ENCODE measurements at places on chromosomes 6 and 20.

DNA sequence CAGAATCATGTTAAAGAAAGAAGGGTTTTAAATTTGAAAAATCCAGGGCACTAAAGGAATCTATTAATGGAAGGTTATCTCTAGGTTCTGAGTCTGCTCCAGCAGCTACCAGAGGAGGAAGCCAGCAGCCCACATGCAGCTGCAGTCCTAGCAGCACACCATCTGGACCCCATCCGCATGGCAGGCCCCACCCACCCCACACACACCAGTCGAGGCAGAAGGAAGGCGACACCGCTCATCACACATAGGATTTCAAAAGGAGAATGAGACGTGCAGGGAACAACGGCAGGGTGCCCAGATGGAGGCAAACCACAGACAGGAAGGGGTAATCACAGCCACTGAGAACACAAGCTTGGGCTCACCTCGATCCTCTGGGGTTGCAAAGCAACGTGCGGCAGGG lies 78.9 kb downstream of the GINS1 start:
- no peak for DNase-seq

DNA sequence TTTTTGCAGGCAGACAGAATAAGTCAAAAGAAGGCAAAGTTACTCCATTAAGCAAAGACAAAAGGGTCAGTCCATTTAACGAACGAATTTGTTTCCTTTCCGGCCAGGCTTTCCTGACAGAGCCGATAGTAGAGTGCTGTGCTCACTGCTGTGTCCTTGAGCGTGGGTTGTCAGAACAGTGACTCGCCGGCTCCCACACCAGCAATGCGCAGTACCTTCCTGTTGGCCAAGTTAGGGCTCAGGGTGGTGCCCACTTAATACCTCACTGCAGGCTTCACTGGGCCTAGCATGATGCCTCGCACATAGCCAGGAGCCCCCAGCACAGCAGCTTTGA lies 294.7 kb downstream of the FOXC1 start:
- no peak for DNase-seq

GRCh38 chr6:159758031-159759001 lies 3.5 kb upstream of the ACAT2 start:
- DNase-seq, result no peak

GRCh38 chr20:13927171-13927570 lies 63.2 kb downstream of the SEL1L2 start:
- no peak for DNase-seq

DNA sequence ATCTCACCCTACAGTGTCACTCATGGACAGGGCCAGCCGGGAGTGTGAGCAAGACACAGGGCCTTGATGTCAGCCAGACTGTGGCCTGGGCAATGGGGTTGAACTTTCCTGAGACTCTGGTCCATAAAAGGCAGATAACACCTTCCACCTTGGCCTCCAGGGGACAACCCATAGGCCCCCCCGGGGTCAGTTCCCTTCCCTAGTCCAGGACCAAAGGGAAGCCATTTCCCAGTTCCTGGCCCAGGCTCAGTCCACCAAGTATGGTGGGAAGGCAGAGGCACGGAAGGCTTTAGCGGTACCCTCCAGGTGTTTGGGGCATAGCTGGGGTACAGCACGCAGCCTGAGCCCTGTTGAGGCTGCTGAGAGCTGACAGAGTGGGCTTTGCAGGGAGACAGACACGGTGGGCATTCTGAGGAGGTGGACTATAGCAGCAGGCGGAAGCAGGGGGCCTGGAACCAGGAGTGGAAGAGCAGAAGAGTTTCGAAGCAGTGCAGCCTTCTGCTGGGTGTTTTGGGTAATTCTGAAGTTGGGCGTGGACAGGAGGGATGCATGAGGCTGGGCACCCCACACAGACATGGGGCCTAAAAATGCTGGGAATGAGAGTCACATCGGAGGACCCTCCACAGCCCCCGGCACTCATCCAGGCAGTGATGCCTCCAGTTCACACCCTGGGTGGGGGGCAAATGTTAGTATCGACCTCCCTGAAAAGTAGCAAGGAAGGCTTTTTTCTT lies 43.9 kb upstream of the CD93 start:
- DNase-seq, result no peak

- DNase-seq, result no peak
Observed at GRCh38 chr20:38997622-38998021, 35.5 kb downstream of the DHX35 start.

DNA sequence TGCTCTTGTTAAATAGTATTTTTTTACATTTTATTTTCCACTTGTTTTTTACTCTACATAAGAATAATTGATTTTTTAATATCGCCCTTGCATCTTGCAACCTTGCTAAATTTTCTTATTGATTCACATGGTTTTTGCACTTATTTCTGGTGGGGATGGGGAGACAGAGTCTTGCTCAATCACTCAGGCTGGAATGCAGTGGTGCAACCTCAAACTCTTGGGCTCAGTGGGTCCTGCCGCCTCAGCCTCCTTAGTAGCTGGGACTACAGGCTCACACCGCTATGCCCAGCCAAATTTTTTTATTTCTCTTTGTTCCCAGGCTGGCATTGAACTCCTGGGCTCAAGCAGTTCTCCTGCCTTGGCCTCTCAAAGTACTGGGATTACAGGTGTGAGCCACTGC lies 30.3 kb downstream of the LIN28B start:
- no peak for DNase-seq

GRCh38 chr20:17545127-17545526 lies 13.9 kb upstream of the BFSP1 start:
- no peak for DNase-seq

GRCh38 chr6:167892835-167893815 lies 66.4 kb downstream of the AFDN start:
- DNase-seq, result no peak

DNA sequence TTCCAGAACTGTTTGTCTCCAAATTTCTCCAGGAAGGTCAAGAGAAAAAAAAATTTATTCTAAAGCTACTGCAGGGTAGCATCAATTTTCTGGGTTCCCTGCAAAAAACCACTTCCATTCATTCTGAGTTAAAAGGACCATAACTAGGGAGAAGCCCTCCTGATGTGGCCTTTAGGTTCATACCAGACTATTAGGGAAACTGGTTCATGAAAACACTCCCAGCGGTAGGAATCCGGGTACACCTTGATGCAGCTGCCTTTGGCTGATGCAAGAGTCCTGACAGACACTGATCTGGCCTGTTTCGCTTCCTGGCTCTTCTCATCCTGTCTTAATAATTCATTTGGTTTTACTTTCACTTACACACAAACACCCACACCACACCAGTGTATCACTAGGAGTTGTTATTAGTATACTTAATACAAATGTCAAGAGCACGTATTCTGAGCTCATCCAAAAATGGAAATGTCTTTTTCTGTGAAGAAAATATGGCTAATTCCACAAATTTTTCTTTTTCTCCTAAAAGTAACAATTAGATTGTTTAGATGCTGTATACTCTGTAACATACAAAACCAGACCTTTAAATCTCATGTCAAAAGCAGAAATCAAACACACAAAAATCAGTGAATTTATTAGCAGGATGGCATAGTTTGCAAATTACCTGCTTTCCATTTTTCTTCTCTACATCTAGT lies 38.4 kb upstream of the ARHGAP18 start:
- DNase-seq, result no peak

GRCh38 chr20:62816031-62816883 lies 593 bp upstream of the COL9A3 start:
- DNase-seq, result no peak

GRCh38 chr6:88302769-88303225 lies 136.7 kb upstream of the CNR1 start:
- DNase-seq, result no peak

DNA sequence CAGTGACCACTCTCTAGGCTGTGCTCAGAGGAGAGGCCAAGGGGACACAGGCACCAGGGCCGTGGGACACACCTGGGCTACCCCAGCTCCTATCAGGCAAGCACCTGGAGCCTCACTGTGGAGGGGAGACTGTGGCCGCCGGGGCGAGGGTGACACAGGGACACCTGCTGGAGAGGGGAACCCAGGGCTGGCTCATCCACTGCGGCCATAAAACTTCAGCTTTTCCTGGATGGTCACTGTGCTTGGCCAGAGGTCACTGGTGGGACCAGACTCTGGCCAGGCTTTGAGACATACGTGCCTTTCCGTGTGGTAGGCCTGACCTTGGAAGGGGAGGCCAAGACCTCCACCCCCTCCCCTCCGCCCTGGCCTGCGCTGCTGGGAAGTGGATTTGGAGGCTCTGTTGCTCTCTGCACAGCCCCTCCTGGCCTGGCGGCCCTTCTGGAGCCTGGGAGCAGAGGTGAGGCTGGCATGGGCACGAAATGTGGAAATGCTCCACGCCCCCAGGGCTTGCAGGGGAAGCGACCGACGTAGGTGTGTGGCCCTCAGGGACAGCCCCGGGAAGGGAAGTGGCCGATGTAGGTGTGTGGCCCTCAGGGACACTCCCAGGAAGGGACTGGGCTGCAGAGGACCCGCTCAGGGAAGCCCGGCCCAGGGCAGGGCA lies 42.9 kb upstream of the BHLHE23 start:
- DNase-seq, result no peak

GRCh38 chr6:116326181-116326671 lies 44.5 kb upstream of the DSE start:
- no peak for DNase-seq

GRCh38 chr20:46221256-46221833 lies 87.0 kb downstream of the CDH22 start:
- DNase-seq, result no peak

GRCh38 chr6:160042014-160042773 lies 73.3 kb downstream of the IGF2R start:
- DNase-seq, result no peak

DNA sequence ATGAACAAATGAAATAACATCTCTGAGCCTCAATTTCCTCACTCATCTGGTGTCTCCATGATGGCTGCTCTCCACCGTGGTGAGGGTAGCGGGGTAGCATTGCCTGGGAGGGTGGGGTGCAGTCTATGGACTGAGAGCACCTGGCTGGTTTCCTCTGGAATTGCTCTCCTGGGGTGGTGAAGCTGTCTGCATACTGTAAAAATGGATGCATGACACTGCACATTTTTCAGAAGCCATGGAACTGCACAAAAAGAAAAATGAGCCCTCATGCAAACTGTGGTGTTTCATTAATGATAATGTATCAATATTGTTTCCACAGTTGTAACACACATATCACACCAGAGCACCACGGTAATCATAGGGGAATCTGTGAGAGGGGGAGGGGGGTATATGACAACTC lies 12.1 kb upstream of the ITPR3 start:
- no peak for DNase-seq

GRCh38 chr6:72792692-72793091 lies 170.8 kb downstream of the KCNQ5 start:
- DNase-seq, result no peak

Data from NCI-H1105 (cell line).